Suprapubic skin (tissue), 4 donors: ENCODE measurements at places on chromosomes 13 and 19.
A peak's percentile ranks its signal among the peaks of the same experiment; 100 is the strongest.

GRCh38 chr19:42200116-42200715, 17.3 kb downstream of the DEDD2 start:
- H3K4me3 ChIP-seq = peak overlapping the region; percentile 9
- H3K36me3 ChIP-seq = peaks cover 43% of the 10 kb centered on the region
- H3K27ac ChIP-seq = peak overlapping the region; percentile 24
- no peaks in the 10 kb centered on the region for H3K27me3 ChIP-seq

DNA sequence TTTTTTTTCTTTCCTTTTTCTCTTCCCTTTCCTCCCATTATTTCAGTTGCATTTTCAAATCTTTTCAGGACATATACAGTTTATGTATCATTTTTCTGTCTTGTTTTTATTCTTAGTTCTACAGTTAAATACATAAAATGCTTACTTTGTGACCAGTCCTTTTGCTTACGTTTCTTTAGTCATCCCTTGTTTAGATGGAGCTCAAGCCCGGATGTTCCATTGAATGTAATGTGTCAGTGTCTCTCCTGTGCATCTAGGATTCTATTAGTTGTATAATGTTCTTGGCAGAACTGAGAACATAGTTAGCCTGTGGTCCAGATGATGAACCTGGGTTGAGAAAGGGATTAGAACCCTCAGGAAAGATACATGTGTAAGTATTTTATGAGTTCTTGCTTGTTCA, 17.8 kb downstream of the WASF3 start:
- H3K27me3 ChIP-seq = no peaks in the 10 kb centered on the region
- no peak overlapping the region for H3K27ac ChIP-seq
- no peak overlapping the region for H3K4me3 ChIP-seq
- DNase-seq = no peak

DNA sequence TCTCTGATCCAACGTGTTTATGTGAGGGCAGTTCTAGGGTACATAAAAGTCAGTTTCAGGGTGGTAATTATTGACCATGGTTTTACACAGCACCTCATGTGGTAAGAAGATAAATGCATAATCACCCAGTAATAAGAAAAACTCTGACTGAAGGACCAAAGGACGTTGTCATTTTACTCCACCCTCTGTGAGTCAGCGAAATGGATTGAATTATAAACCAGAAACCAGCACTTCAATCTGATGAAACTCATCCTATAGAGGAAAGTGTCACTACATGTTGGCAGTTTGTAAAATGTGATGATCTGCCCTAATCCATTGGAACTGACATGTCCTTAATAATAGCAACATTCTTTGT, 406.8 kb downstream of the KLF5 start:
- DNase-seq = no peak
- peak overlapping the region; percentile 81 for H3K27ac ChIP-seq
- H3K4me1 ChIP-seq = peaks cover 30% of the 10 kb centered on the region
- H3K4me3 ChIP-seq = no peak overlapping the region
- H3K36me3 ChIP-seq = no peaks in the 10 kb centered on the region

DNA sequence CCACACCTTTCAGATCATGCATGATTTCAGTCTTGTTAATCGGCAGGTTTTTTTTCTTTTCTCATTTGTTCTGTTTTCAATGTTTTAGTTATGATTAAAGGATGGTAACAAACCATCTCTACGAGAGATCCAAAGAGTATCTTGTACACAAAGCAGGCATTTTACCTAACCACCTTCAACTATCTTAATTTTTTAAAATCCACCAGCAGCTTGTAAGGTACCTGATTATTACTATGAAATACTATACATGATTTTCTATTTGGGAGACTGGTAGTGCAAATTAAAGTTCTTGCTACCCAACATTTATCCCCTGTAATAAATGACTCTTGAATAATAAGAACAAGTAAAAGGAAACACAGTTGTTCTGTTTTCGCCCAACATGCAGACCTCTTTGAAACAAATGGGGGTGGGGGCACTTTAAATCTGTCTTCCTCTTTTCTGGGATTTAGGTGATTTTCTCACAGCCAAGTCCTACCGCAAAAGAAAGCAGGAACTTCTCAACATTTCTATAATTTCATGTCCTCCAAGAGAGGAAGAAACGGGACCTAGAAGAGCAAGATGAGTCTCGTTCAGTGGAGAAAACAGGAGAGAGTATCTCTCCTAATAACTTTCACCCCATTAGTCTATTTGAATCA, 3.6 kb downstream of the POU4F1 start:
- H3K27me3 ChIP-seq = peaks cover 97% of the 10 kb centered on the region
- H3K27ac ChIP-seq = no peak overlapping the region
- no peak overlapping the region for H3K4me3 ChIP-seq

- no peak for DNase-seq
- H3K36me3 ChIP-seq = no peaks in the 10 kb centered on the region
- H3K27me3 ChIP-seq = peaks cover 71% of the 10 kb centered on the region
- H3K27ac ChIP-seq = no peak overlapping the region
- peak overlapping the region; percentile 35 for H3K4me3 ChIP-seq
- peaks cover 16% of the 10 kb centered on the region for H3K4me1 ChIP-seq
Measured at GRCh38 chr13:45850027-45850613, 1.4 kb downstream of the SIAH3 start.

DNA sequence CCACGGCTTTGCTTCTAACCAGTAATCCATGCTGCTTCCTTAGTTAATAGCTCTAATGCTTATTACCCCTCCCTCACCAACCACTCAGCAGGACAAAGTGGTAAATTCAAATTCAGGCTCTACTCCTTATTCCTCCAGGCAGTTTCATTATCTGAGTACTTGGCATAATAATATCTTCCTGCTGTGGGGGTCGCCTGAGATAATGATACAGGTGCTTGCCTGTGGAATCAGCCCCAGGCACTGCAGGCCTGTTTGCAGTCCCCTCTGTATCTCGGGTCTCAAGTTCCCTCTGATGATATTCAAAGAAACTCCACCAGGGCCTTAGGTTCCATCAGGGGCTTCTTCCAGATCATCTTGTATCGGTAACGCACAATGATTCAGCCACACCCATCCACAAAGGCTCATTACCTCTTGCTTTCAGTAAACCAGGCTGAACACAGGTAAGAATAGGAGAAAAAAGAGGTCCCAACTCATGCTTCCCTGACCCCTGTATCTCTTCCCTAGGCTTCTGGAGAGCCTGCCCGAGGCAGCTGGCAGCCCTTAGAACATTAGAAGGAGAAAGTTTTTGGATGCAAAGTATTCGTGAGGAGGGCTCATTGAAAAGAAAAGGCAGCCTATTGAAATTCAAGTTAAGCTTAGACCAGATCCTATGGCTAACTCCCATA, 14.3 kb upstream of the FOXO1 start:
- peaks cover 6% of the 10 kb centered on the region for H3K4me1 ChIP-seq
- no peaks in the 10 kb centered on the region for H3K27me3 ChIP-seq
- H3K27ac ChIP-seq = no peak overlapping the region
- no peak overlapping the region for H3K4me3 ChIP-seq
- no peak for DNase-seq

- H3K27me3 ChIP-seq = no peaks in the 10 kb centered on the region
- H3K36me3 ChIP-seq = peaks cover 24% of the 10 kb centered on the region
- H3K4me3 ChIP-seq = no peak overlapping the region
- H3K4me1 ChIP-seq = peaks cover 40% of the 10 kb centered on the region
Measured at GRCh38 chr19:5051619-5052018, 82.7 kb downstream of the KDM4B start.

DNA sequence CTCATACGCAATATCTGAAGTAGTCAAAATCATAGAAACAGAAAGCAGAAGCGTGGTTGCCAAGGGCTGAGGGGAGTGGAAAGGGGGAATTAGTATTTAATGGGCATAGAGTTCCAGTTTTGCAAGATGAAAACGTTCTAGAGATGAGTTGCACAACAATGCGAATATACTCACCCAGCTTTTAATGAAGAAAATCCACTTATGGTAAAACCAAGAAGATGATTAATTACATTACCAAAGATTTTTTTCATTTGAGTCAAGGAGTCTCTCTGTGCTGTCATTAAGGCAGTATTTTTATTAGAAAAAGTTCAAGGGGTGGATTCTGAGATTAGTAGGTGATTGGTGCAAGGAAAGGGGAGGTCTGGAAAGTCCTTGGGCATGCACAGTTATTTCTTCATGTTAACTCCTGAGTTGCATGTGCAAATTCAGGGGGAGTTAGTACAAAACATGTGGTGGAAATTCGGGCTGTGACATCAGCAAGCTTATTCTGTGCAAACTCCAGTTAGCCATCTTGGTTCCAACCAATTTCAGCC, 6.9 kb upstream of the CBY2 start:
- DNase-seq = no peak
- no peaks in the 10 kb centered on the region for H3K27me3 ChIP-seq
- H3K36me3 ChIP-seq = no peaks in the 10 kb centered on the region
- H3K4me1 ChIP-seq = no peaks in the 10 kb centered on the region
